ENCODE measurements at places on chromosomes 4 and X.

- no peak for DNase-seq
These were observed 118.1 kb downstream of the SMIM20 start for GRCh38 chr4:26032142-26032541.

- DNase-seq = no peak
These were observed 106.4 kb downstream of the PHKA2 start for GRCh38 chrX:18877469-18877868.

GRCh38 chr4:138761638-138762220, 253.9 kb upstream of the NOCT start:
- no peak for DNase-seq

DNA sequence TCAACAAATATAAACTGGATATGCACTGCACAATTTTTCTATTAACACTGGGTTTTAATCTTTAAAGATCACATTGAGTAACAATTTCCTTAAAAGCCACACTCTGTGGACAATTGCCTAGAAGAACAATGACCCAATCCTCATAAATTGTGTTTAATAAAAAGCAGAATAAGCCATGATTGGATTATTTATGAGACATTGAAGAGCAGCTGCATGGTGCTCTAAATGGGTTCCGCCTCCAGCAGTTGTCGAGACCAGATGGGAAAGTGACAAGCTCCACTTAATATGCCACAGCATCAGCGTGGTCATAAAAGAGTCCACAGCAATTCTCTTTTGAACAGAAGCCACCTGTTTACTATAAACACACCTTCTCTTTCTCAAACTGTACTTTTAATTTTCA, 635.2 kb upstream of the FRG1 start:
- no peak for DNase-seq

DNA sequence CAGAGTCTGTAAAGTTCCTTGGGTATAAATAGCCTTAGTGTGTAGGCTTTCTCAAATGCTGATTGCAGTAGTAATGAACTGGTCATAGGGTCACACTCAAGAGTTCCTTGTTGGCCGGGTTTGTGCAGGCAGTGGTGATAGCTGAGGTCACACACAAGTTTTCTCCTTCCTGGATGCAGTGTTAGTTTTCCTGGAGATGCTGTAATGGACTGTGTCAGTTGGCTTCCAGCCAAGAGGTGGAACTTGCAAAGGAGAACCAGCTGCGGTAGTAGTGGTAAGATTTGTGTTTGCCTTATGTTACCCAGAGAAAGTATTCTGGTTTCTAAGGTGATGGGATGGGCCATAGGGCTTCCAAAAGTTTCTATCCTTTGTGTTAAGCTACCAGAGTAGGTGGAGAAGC, 409.8 kb upstream of the FRG1 start:
- DNase-seq = no peak

DNA sequence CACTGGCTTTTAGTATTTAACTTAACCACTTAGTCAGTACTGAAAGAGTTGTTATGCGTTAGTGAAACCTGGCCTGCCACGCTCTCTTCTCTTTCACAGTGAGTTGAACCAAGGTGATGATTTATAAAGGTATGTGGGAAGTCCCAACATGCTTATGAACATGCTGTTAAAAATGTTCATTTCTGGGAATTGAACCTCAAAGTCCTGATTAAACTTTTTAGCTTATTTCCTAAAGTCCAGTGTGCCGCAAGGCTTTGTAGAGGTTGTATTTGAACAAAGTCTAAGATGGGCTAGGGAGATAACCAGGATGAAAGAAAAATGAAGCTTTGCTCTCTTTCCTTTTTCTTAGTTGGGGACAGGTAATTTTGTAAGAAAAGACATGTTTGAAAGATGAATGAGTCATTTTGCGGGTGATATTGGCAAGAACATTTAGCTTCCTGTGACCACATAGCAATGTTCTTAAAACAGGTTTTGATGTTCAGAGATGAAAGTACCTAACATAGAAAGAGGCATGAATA, 270.3 kb downstream of the DTHD1 start:
- peak; percentile 15 for DNase-seq

DNA sequence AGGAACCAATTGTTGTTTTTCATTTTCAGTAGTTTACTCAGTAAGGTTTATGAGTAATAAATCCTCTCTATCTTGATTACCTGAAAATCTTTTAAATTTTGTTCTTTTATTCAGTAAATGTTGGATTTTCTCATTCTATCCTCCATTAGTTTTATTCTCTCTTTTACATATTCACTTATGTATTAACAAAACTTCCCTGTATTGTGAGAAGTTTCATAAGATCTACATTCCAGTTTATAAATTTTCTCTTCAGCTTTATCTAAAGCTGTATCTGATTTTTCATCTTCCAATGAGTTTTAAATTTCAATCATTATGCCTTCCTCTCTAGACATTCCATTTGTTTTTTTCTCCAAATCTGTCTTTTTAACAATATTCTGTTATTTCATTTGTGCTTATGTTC, 310.2 kb downstream of the UNC5C start:
- DNase-seq = no peak

- no peak for DNase-seq
These were observed 107.2 kb downstream of the PPP3CA start for GRCh38 chr4:101240099-101240498.

DNA sequence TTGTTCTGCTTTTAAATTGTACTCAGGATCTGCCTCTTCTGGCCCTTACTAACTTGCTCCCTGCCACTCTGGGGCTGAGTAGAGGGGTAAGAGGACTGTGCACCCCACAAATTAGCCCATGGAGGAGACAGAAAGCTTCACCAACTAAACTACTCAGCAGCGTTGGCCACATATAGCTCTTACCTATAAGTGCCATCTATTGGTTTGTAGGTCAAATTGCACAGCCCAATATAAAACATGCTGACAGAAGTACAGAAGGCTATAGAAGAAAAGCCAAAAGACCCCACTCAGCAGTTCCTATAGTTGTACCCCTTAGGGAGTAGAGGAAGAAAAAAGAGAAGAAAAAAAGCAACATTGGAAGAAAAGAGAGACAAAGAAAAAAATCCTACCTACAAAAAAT, 341.2 kb upstream of the FMR1 start:
- no peak for DNase-seq

- peak; percentile 68 for DNase-seq
These were observed at the start of gene PJA1 for GRCh38 chrX:69165087-69165651. TSS of gene PJA1 (minus strand) at chrX:69165453. CDS start at chrX:69163073, 2,380 bp downstream.

DNA sequence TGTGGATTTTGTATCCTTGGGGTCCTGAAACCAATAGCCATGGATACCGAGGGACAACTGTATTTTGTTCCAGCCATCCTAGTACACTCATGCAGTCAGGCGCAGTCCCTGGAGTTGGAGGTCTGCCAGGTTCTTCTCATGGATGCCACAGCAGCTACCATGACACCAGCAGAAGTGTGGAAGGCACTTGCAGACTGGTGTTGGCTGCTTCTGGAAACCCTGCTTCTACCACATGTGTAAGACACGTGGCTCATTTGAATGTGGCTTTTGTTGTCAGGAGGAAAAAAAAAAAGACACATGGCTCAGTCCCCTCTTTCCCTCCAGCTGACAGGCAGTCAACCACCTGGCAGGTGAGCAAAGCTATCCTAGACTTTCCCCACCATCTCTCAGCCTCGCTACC, 19.4 kb downstream of the DRD5 start:
- DNase-seq = no peak

DNA sequence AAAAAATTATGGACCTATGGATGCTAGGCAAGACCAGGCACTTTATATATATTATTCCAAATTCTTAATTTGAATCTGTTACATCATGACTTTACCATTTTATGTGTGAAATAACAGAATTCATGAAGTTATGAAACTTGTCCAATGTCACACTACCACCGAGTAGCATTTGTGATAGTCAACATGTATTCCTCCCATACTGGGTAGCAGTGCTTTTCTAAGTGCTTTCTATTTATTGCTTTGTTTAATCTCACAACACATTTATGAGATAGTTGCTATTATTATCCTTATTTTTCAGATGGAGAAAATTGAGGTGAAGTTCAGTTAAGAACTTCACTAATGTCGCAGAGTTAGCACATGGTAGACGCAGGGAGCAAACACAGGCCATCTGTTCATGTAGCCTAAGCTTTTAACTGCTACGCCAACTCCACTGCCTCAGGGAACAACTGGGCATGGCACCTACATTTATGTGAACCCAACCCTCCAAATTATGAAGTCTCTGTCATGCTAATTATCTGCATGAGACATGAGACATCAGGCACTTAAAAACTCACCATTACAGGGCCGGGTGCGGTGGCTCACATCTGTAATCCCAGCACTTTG, 20.8 kb downstream of the GUCY1A1 start:
- DNase-seq = no peak

DNA sequence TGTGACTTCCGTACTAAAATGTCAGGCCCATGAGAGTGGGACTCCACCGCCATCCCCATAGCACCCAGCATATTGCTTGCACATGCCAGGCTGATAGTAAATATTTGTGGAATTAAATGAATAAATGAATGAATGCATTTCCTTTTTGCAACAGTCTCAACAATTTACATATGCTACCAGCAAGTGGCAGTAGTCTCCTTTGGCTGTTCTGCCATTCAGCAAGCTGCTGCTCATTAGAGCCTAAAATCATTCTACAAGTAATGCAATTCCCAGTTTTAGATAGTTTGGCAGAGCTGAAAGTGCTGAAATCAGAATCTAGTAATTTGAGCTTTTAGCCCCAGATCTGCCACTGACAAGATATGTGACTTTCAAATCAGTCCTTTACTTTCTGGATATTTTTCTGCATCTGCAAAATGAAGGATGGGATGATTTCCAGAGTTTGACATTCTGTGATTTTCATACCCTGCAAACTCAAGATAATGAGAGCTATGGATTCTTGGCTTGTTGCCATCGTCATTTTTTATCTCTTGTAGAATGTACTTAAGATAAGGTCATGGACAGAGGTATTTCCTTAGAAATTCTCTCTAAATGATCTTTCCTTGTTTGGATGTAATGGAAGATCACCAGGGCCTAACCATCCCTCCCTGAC, 35.7 kb upstream of the INTS6L start:
- peak; percentile 5 for DNase-seq

GRCh38 chrX:30495468-30495867, 82.1 kb downstream of the TASL start:
- no peak for DNase-seq

DNA sequence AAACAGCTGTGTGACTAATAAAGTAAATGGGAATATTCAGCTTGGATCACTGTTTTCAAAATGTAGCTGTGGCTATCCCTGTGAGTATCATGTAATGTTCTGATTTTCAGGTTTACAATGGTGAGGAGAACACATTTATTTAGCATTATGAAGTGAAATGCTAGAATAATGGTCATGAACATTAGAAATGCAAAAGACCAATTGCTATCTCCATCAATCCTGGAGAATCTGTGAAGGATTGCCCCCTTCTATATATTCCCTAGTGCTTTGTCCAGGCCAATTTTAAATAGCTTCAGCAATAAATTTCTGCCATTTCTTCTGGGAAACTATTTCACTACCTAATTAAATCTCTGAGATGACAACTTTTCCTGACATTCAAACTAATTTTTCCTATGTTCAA, 1399.1 kb downstream of the PCDH19 start:
- DNase-seq = no peak

DNA sequence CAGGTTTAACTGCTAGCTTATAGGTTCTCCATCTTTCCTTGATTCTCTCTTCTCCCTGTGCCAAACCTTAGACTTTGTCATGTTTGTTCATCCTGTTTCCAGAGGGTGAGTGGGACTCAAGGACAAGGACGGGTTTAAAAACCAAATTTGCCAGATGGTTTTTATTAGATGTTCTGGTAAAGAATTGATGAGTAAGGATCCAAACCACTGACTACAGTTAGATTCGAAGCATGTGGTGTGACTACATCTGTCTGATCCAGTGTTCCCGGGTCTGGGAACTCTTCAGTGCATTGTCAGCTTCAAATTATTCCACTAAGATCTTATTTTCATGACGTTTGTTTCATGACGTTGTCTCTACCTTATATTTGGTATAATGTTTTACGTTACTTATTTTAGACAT, 37.5 kb downstream of the MTMR1 start:
- no peak for DNase-seq

DNA sequence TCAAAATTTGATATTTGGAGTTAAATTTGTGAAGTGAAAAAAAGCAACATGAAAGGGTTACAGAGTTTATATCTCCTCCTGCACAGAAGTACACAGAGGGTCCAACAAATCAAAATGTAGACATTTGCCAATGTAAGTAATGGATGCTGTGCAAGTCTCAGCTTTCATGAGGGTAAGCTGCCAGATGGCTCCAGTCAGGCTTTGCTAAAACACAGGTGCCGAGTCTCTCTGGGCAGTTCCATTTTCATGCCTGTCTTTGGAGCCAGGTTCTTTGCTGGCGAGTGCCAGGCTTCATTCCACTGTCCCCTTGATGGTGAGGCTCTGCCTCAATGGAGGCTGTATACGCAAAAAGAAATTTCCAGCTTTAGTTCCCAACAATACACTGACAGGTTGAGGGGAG, 27.9 kb downstream of the SLC4A4 start:
- DNase-seq = no peak

DNA sequence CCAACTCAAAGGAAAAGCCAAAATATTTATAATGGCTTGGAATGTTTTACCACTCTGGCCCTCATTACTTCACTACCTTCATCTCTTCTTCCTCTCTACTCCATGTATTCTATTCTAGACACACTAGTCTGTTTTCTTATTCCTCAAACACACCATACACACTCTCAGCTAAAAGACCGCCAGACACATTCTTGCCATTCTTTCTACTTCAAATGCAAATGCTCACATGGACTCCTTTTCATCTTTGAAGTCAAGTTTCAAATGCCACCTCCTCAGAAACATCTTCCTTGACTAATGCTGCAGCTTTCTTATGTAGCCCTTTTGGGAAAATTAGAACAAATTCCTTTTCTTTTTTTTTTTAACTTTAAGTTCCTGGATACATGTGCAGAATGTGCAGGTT, 412.9 kb upstream of the FMR1 start:
- DNase-seq = no peak

DNA sequence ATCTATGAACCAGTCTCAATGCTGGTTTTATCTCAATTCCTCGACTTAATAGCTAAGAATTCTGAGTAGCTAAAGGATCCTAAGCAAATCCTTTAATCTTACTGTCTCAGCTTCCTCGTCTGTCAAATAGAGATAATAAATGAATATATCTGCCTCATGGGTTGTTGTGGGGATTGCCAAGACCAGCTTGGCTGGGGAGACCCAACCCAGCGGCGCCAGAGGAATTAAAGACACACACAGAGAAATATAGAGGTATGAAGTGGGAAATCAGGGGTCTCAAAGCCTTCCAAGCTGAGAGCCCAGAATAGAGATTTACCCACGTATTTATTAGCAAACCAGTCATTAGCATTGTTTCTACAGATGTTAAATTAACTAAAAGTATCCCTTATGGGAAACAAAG, 41.9 kb downstream of the SLC34A2 start:
- DNase-seq = no peak

GRCh38 chr4:99885063-99885664, 9.1 kb downstream of the LAMTOR3 start:
- no peak for DNase-seq

All from stimulated activated naive CD8-positive, alpha-beta T cell treated with anti-CD3 and anti-CD28 coated beads, Interleukin-15, amount 100 ng/mL, for 72 hours (primary cell).